Subcutaneous adipose tissue (tissue), 4 donors: ENCODE measurements at places on chromosomes 12 and 14. TPM values are rescaled to one million over a fixed set of nuclear protein-coding genes. Genes with fewer than 3 reads are reported as not detected.

Gene LAG3
- total RNA-seq: not detected

Gene PPFIA2
- total RNA-seq: 4.3 TPM

Gene TSHR
- 1.7 TPM for total RNA-seq

Gene RILPL1
- total RNA-seq: 11.7 TPM

Gene TMEM233
- 0.17 TPM for total RNA-seq

Gene SLC8B1
- 16.8 TPM for total RNA-seq

Gene GLT1D1
- not detected for total RNA-seq

Gene HOXC12
- 0.57 TPM for total RNA-seq

Gene DNAJC22
- not detected for total RNA-seq

Gene WSCD2
- total RNA-seq: not detected

Gene CPM
- total RNA-seq: 1,559 TPM

Gene TPH2
- total RNA-seq: not detected

Gene PTPN21
- total RNA-seq: 20.9 TPM

Gene TAPBPL
- 26.3 TPM for total RNA-seq

Gene B3GNT4
- total RNA-seq: not detected
